ENCODE measurements at places on chromosomes 4 and X.

- no peak for DNase-seq
Measured at GRCh38 chr4:126328914-126329313, 1014.2 kb downstream of the FAT4 start.

DNA sequence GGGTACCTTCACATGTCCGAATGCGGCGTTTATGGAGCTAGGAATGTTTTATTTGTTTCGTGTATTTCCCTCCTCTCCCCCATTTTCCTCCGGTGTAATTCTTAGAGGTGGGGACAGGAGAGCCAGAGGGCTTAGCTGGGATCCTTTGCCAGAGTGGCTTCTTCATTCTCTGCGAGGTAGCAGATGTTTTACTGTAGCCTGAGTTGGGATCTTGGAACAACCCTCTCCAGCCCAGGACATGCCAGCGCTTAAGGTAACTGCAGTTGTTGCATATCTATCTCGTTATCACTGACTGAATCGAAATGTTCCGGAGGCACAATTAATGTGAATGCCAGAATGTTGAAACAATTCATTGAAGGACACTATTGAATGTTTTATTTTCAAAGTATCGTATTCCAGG lies 59.0 kb upstream of the DYNLT3 start:
- DNase-seq, result no peak

DNA sequence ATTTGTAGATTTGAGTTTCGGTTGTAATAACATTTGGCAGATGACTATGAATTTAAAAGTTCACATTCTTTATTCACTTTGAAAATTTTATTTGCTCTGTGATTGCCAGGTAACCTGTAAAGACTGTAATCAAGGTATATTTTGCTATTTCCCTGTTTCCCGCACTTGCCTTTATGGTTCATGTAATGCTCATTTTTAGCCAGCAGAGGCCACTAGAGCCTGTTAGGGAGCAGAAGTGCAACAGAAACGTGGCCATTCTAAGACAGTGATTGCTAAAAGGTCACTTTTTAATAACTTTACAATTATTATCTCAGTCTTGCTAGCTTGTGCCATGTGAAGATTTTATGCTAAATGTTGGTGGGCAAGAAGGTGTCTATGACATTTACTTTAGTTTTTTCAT lies 12.4 kb downstream of the YIPF6 start:
- DNase-seq, result no peak

DNA sequence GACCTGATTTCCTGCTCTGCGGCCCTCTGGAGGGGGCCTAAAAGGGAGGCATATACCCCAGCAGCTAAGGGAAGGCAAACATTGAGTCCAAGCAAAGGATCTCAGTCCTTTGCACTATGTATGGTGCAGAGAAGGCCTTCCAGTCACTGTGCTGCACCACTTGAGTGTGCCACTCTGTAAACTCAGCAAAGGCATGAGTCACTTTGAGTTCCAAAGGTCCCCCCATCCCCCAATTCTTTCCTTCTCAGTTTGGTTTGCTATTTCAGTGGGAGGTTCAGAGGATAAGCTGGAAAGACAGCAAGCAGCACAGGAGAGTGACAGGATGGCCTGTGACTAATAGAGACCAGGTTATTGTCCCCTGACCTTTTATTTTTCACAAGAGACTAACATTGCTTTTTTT lies 131.3 kb downstream of the FHDC1 start:
- DNase-seq, result no peak

DNA sequence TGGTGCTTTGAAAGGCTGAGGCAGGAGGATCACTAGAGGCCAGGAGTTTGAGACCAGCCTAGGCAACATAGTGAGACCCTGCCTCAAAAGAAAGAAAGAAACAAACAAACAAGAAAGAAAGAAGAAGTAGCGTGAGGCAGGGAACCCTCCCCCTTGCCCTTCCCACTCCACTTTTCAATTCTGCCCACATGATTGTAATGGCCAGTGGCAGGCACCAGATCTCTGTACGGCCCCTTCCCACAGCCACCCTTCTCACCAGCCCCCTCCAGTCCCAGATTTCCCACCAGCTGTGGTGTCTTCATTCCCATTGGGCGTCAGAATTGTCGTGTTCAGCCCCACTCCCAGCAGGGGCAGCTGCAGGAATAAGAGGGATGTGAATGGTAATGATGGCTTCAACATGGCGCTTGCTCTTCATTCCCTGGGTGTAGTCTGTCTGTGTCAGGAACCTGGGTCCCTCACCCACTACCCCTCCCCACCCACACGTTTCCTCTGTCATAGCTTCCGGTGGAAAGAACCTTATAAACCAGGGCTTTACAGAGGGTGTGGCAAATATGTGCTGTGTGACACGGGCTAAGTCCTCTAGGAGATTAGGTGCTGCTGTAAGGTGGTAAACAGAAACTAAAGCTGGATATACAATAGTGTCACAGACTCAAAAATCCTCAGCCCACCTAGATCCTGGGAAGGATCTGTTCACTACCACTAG lies at the start of gene IL2RG:
Gene IL2RG (minus strand): TSS at position 437 of the 703 bp plus-strand sequence. CDS start 38 bp downstream, at position 399.
- DNase-seq, result no peak

DNA sequence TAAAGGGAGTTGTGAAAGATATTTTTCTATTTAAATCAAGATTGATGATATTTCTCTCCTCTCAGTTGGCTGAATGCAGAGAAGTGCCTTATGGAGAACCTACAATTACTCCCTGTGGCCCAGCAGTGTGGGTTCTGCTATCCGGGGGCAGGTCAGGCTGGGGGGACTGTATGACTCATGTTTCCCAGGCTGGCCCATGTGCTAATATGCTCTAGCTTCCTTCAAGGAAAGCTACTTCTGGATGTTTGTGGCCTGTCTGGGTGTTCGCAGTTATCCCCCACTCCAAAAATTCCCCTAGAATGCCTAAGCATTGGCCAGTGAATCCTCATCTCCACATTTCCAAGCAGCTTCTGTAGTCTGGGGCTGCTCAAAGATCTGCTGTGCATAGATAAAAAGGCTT lies 58.9 kb upstream of the SPP1 start:
- no peak for DNase-seq

- no peak for DNase-seq
Measured at GRCh38 chrX:39716401-39716800, 381.4 kb downstream of the BCOR start.

DNA sequence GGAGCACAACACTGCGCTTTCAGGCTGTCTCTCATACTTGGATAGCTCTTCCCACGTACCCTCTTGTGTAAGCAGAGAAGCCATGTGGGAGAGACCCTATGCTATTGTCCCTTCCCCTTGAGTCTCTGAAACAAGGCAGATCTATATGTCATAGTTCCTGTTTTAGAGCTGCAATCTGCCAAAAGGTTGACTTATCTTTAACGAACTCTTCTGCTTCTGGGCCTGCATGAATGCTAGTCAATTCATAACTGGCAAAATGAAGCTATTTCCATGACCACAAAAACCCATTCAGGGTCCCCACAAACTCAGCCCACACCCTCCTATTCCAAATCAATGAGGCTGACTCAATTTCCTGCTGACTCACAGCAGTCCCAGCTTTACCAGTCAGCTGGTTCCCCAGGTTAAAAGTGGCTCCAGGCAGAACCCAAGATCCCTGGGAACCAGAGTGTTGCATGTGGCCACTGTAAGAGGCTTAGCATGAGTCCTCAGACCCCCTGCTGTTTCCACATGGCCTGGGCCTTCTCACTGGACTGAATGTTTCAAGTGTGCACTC lies 25.3 kb upstream of the SOD3 start:
- no peak for DNase-seq

- DNase-seq, result no peak
Measured at GRCh38 chr4:124017185-124017785, 620.7 kb downstream of the SPRY1 start.

GRCh38 chr4:147747787-147748454 lies 16.0 kb downstream of the ARHGAP10 start:
- no peak for DNase-seq

DNA sequence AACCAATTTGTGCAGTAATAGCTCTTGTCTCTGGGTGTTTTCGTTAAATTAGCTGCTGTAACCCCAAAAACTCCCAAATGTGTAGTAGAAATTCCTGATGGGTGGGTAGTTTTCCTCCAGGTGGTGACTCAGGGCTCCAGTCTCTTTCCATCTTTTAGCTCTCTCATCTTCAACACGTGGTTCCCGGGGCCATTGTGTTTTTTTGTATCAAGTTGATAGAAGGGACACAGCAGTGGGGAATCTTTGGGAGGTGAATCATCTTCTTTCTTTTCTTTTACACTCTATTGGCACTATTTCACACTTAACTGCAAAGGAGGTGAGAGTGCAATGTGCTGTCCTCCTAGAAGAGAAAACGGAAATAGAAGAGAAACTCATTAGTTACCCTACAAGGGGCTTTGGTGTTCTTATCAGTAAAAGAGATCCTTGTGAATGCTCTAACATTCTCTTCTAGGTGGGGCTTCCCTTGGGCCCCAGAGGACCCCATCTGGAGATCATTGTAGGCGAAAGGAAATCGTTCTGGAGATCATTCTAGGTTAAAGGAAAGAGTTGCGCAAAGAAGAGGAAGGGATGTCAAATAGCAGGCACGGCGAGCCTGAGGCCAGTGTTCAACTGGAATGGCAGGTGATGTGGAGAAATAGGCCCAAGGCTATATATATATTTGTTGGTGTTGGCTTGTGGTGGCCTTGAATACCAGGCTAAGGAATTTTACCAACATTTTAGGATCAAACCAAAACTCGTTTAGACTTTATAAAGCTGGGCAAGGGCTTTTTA lies 68.2 kb upstream of the ACSL1 start:
- no peak for DNase-seq

GRCh38 chrX:56564921-56565840 lies 1.8 kb downstream of the UBQLN2 start:
- no peak for DNase-seq

DNA sequence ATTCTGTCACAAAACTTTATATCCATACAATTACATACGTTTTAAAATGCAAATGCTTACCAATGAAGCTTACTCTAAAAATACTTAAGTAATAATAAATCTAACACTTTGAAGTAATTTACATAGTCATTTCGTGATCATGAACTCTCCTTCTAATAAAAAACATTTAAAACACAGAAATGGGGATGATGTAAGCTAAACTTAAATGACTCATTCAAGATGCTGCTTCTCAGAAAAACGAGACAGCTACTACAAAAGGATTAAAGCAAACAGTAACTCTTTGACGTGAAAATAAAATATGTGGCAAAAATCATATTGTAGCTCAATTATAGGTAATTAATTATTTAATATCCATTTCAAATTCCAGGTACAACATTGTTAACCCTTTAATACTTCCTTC lies 148.7 kb downstream of the FGF16 start:
- DNase-seq, result no peak

DNA sequence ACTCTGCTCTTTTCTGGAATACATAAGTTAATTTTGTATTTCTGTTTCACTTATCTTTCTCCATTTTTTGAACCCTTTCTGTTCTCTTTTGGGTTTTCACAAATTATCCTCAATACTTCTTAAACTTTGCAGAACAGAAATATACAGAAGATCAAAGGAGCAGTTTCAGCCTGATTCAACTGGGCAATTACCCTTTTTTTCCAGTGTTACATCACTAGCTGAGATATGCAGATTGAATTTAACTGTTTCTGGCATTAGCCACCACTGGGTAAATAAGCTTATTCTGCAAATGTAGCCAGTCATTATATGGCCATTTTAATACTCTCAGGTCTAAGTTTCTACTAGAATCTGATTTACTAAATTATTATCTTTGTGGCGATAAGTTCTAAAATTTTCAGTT lies 66.9 kb upstream of the GRID2 start:
- DNase-seq, result no peak

DNA sequence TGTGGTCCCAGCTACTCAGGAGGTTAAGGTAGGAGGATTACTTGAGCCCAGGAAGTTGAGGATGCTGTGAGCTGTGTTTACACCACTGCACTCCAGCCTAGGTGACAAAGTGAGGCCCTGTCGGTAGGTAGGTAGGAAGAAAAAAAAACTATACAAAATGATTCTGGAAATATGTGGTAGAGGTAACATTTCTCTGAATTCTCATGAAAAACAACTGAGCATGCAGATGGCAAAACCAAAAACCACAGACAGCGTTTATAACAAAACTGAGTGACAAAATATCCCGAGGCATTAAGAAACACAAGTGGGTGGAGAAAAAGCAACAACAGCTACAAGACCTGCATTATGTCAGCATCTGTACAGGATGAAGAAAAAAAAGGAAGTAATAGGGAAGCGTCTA lies 211.7 kb downstream of the DLG3 start:
- no peak for DNase-seq

DNA sequence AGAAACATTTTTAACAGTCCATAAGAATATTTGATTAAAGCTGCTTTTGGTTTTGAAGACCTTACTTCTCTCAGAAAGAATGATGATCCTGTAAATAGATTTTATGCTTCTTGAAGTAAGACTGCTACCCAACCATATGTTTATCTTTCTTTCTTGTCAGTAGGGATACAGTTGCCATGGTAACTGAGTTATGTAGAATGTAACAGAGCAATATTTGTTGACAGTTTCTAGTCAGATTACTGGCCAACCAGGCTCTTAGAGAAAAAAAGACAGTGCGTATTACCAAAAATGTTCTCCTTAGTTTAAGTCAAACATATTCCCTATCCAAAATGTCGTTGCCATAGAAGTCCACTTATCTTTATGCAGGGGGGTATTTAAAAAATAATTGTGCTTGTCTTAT lies 456.8 kb downstream of the PRR32 start:
- DNase-seq, result no peak
